ENCODE measurements at places on chromosomes 3 and 15. TPM values are rescaled to one million over a fixed set of nuclear protein-coding genes. Genes with fewer than 3 reads are reported as not detected.

Gene SAMD7
- not detected for total RNA-seq

- no peaks in the 10 kb centered on the region for H3K27me3 ChIP-seq
- H3K4me3 ChIP-seq: no peak overlapping the region
- peaks cover 2% of the 10 kb centered on the region for H3K36me3 ChIP-seq
- no peak for DNase-seq
These were observed 4.3 kb downstream of the BTBD1 start for GRCh38 chr15:83062768-83063180.

DNA sequence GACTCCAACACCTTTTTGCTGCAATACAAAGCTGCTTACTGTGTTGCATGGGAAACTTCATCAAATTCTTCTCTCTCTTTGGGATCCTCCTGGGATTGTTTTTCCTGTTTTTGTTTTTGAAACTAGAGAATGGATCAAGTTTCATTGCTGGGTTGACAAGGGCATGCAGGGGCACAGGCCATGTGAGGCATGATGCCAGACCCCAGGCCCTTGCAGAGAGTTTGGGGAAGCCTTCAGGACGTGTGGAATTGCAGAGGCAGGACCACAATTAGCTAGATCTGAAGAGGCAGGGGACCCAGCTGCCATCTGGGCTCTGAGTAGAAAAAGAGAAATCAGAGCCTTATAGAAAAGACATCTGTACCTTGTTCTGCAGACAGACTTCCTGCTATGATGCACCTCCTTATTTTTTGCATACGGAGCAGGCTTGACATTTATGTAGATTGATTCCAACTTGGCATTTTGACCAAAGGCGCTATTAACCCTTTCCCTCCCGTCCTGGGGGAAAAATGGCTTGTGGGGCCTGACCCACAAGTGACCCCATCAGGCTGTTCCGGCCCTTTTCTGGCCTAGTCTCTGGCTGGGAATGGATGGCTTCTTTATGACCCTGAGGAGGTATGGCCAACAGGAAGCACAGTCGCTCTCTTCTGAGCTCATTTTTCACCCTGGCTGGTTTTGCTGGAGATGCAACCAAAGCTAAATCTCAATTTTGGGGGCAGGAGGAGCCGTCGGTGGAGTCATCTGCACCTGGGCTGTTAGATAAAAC lies 44.3 kb upstream of the CHRNB4 start:
- peak; percentile 42 for DNase-seq
- H3K4me1 ChIP-seq: peaks cover 18% of the 10 kb centered on the region
- H3K36me3 ChIP-seq: no peaks in the 10 kb centered on the region
- H3K27ac ChIP-seq: peak overlapping the region; percentile 61
- H3K4me3 ChIP-seq: peak overlapping the region; percentile 3
- H3K27me3 ChIP-seq: no peaks in the 10 kb centered on the region

- no peaks in the 10 kb centered on the region for H3K4me1 ChIP-seq
- H3K36me3 ChIP-seq: no peaks in the 10 kb centered on the region
- H3K27ac ChIP-seq: no peak overlapping the region
- DNase-seq: no peak
- no peak overlapping the region for H3K4me3 ChIP-seq
- no peaks in the 10 kb centered on the region for H3K27me3 ChIP-seq
These were observed 222.3 kb downstream of the ZMAT3 start for GRCh38 chr3:178849199-178849910.

DNA sequence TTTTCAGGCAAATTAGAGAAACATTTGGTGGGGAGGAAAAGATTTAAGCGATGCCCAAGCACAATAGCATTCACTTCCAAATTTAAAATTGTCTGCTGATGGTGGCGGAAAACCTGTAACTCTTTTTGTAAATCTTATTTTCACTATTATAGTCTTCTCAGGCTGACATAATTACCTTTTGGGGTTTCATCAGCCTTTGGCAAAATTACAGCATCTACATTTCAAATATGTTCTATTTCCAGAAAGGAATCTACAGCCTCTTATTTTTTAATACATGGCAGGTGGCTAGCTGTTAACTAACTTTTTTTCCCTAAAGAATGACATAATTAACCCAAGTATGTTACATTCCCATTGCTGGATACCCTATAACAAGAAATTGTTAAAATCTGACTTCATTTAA lies 391.5 kb upstream of the CCDC54 start:
- no peak overlapping the region for H3K27ac ChIP-seq
- H3K4me3 ChIP-seq: no peak overlapping the region
- H3K36me3 ChIP-seq: no peaks in the 10 kb centered on the region

GRCh38 chr3:103894162-103894822 lies 1459.5 kb downstream of the ZPLD1 start:
- H3K27ac ChIP-seq: no peak overlapping the region
- H3K36me3 ChIP-seq: no peaks in the 10 kb centered on the region
- H3K4me3 ChIP-seq: no peak overlapping the region
- no peaks in the 10 kb centered on the region for H3K27me3 ChIP-seq
- DNase-seq: no peak

Gene TGM5
- 0.19 TPM for total RNA-seq

GRCh38 chr15:76235186-76235826 lies 76.0 kb downstream of the ETFA start:
- H3K4me1 ChIP-seq: no peaks in the 10 kb centered on the region
- no peaks in the 10 kb centered on the region for H3K36me3 ChIP-seq
- H3K27me3 ChIP-seq: no peaks in the 10 kb centered on the region
- no peak overlapping the region for H3K27ac ChIP-seq
- DNase-seq: peak; percentile 18
- H3K4me3 ChIP-seq: no peak overlapping the region

- DNase-seq: no peak
- no peaks in the 10 kb centered on the region for H3K4me1 ChIP-seq
- no peak overlapping the region for H3K27ac ChIP-seq
- H3K27me3 ChIP-seq: no peaks in the 10 kb centered on the region
These were observed 73.7 kb upstream of the PROK2 start for GRCh38 chr3:71858503-71859122.

Gene STAB1
- 19.5 TPM for total RNA-seq

Gene ZDHHC19
- total RNA-seq: 0.19 TPM

- no peak overlapping the region for H3K4me3 ChIP-seq
- H3K27ac ChIP-seq: no peak overlapping the region
These were observed 15.7 kb downstream of the VPS18 start for GRCh38 chr15:40909662-40910630.

- H3K27ac ChIP-seq: no peak overlapping the region
- no peak for DNase-seq
- no peaks in the 10 kb centered on the region for H3K27me3 ChIP-seq
- no peaks in the 10 kb centered on the region for H3K4me1 ChIP-seq
These were observed 19.6 kb downstream of the SUMF1 start for GRCh38 chr3:4447295-4447999.

GRCh38 chr3:5560199-5560598 lies 372.7 kb downstream of the EDEM1 start:
- no peak for DNase-seq
- H3K4me3 ChIP-seq: no peak overlapping the region
- H3K27ac ChIP-seq: no peak overlapping the region
- H3K27me3 ChIP-seq: no peaks in the 10 kb centered on the region
- H3K36me3 ChIP-seq: no peaks in the 10 kb centered on the region

Gene MYZAP
- total RNA-seq: 2.5 TPM

DNA sequence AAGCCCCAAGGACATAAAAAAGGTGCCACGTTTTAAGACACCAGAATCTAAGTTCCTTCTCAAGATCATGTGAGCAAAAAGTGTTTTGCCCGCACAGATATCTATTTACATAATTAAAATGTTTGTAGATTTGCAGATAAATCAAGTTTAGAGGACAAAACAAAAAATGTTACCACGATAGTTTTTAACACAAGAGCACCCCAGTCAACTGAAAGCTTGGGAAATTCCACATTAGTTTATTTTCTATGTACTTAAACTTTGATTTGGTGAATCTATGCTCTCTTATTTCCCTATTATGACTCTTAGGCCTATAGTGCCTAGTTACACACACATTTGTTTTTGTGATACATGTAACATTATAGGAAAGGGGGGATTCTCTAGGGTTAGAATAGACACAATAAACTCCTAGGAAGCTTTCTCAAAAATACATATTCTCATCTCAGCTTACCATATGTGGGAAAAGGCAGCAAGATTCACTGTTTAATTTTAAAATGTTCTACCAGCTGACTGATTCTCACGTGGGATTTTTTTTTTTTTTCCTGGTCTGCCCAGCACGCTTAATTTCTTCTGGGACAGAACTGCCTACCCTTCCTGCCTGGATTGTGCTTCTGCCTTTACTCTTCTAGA lies 8.4 kb upstream of the LEKR1 start:
- H3K27me3 ChIP-seq: peaks cover 9% of the 10 kb centered on the region
- no peak for DNase-seq
- H3K4me3 ChIP-seq: peak overlapping the region; percentile 61
- no peak overlapping the region for H3K27ac ChIP-seq

GRCh38 chr15:91126080-91126479 lies 26.0 kb downstream of the SV2B start:
- H3K27me3 ChIP-seq: peaks cover 10% of the 10 kb centered on the region
- H3K4me3 ChIP-seq: no peak overlapping the region
- no peaks in the 10 kb centered on the region for H3K4me1 ChIP-seq
- no peak overlapping the region for H3K27ac ChIP-seq
- H3K36me3 ChIP-seq: no peaks in the 10 kb centered on the region

GRCh38 chr3:150519026-150519425 lies 27.3 kb downstream of the SERP1 start:
- H3K27ac ChIP-seq: no peak overlapping the region
- no peaks in the 10 kb centered on the region for H3K27me3 ChIP-seq
- no peak overlapping the region for H3K4me3 ChIP-seq
- H3K36me3 ChIP-seq: no peaks in the 10 kb centered on the region

- no peak overlapping the region for H3K27ac ChIP-seq
- DNase-seq: no peak
- H3K4me3 ChIP-seq: no peak overlapping the region
- H3K27me3 ChIP-seq: no peaks in the 10 kb centered on the region
- peaks cover 9% of the 10 kb centered on the region for H3K36me3 ChIP-seq
- H3K4me1 ChIP-seq: no peaks in the 10 kb centered on the region
These were observed 44.7 kb downstream of the ATP11B start for GRCh38 chr3:182837855-182838454.

DNA sequence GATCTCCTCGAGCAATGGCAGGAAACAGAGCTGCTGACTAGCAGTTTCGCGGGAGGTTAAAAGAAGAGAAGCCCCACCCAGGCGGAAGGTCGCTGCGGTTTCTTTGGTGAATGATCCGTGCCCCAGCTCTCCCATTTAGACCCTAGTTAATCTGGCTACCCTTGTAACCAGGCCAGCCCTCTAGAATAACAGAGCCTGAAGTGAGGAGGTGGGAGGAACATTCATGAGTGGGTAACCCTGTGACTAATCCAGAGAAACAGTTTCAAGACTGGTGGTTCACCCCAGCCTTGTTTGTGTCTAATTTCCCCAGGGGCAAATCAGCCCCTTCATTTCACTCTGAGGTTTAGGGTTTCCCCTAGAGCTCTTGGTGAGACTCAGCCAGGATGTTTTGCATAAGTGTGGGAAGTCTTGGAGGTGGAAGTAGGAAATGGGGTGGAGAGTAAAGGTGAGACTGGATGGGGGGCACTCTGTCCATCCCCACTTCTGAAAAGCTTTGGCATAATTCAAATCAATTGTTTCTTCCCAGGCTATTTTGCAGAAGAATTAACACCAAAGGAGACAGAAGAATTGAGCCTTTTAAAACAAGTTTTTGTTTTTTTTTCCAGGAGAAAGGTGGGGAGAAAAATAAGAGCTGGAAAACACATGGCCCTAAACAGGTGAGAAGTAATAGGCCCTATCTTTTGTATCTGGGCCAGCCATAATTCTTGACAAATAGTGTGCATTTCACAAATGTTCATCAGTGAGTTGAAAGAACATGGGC lies 303.1 kb downstream of the RPLP1 start:
- no peaks in the 10 kb centered on the region for H3K36me3 ChIP-seq
- peaks cover 23% of the 10 kb centered on the region for H3K27me3 ChIP-seq
- H3K4me3 ChIP-seq: no peak overlapping the region
- DNase-seq: peak; percentile 62

Gene GOLGA8O
- total RNA-seq: 0.33 TPM

DNA sequence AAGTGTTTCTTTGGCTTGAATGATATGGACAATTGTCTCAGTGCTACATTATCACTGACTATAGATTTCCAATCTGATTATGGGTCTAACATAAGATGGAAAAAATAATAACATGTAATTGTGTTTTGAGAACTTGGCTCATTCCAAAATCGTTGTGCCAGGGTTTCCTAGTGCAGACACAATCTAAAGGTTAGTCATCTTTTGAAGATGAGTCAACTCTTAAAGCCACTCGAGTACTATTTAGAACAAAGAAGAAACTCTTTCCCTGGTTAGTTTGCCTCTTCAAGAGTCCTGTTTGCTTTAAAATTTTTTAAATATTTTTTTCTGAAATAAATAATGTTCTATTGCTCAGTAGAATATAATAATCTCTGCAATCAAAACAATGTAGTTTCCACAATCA lies 301.0 kb downstream of the CADM2 start:
- DNase-seq: no peak
- H3K4me1 ChIP-seq: no peaks in the 10 kb centered on the region
- H3K27ac ChIP-seq: no peak overlapping the region
- H3K4me3 ChIP-seq: no peak overlapping the region
- no peaks in the 10 kb centered on the region for H3K27me3 ChIP-seq

- no peaks in the 10 kb centered on the region for H3K4me1 ChIP-seq
- DNase-seq: no peak
- H3K4me3 ChIP-seq: no peak overlapping the region
- H3K36me3 ChIP-seq: peaks cover 33% of the 10 kb centered on the region
These were observed 33.6 kb downstream of the PARP14 start for GRCh38 chr3:122714273-122714672.

- H3K4me1 ChIP-seq: peaks cover 3% of the 10 kb centered on the region
- H3K4me3 ChIP-seq: peak overlapping the region; percentile 99
- no peaks in the 10 kb centered on the region for H3K36me3 ChIP-seq
- peak overlapping the region; percentile 95 for H3K27ac ChIP-seq
- DNase-seq: no peak
These were observed 1.4 kb downstream of the ATOSA start for GRCh38 chr15:52677593-52678467.

DNA sequence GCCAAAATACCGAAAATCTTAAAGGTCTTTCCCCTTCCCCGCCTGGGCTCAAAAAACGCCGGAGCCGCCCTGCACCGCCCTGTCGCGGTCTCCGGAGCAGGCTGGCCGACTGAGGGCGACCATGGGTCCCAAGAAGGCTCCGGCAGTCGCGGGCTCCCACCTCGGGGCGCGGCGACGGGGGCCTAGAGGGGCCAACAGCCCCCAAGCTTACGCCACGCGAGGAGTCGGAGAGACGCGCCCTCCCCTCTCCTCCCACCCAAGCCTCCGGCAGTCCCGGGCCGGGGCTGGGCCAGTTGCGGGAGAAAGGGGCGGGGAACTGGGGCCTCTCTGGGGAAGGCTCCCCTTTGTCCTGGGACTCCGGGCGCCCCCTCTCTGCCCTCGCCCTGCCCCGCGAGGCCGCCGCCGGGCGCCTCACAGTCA lies 69.2 kb downstream of the GOLGA8B start:
- no peak for DNase-seq
- H3K27ac ChIP-seq: no peak overlapping the region
- H3K27me3 ChIP-seq: no peaks in the 10 kb centered on the region
- H3K4me1 ChIP-seq: no peaks in the 10 kb centered on the region
- no peaks in the 10 kb centered on the region for H3K36me3 ChIP-seq

Gene LIPH
- 0.09 TPM for total RNA-seq

- H3K36me3 ChIP-seq: no peaks in the 10 kb centered on the region
- DNase-seq: no peak
- no peaks in the 10 kb centered on the region for H3K4me1 ChIP-seq
- no peak overlapping the region for H3K27ac ChIP-seq
- H3K4me3 ChIP-seq: no peak overlapping the region
These were observed 700.1 kb downstream of the NLGN1 start for GRCh38 chr3:174097686-174098085.
